BE2C (cell line): ENCODE measurements at places on chromosomes 1 and 21.

DNA sequence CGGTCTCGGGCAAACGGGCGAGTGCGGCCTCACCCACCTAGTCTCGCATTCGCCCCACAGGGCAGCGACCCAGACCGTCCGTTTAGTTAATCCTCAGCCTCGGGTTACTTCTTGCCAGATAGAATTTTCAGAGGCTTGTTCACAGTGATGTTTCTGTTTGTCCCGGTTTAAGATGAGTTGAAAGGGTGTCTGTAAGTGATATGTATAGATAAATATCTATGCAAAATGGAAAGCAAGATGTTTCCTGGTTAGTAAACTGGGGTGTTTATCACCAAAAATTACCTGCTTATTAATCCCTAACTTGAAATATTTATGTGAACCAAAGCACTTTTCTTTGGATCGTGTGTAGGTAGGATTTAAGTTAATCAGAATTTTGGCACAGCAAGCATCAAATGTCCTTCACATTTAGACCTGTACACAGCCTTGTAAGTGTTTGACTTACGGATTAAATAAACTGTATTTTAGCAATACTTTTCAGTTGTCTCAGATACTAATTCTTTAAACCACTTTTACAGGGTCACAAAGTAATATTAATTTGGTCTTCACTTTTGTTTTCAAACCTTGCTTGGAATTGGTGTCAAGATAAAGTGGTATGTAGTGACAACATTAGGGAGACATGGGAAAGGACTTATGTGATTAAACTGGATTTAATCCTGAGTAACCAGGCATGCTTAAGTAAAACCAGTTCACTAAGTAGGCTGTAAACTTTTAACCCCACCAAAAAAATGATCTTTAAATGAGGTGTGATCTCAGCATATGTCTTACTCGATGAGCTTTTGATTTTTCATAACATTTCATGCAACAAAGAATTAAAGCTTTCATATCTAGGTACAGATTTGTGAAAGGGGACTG is 914 bp downstream of the ZNF326 start:
- DNase-seq, result no peak

DNA sequence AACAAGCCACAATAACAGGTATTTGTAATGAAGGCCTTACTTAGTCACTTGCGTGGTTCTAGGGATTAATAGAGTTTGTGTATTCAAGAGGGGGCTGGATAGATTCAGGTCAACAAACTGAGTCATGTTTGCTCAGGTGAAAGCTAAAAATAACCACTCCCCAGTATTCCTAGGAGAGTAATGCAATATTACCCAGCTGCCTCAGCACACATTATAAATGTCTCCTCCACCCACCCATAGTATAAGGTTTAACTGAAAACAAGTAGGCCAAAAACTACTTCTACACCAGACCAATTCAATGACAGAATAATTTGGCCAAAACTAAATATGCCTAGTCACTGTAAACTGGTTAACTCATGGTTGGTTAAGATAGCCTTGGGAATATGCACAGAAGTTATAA is 34.4 kb downstream of the WLS start:
- DNase-seq, result no peak

DNA sequence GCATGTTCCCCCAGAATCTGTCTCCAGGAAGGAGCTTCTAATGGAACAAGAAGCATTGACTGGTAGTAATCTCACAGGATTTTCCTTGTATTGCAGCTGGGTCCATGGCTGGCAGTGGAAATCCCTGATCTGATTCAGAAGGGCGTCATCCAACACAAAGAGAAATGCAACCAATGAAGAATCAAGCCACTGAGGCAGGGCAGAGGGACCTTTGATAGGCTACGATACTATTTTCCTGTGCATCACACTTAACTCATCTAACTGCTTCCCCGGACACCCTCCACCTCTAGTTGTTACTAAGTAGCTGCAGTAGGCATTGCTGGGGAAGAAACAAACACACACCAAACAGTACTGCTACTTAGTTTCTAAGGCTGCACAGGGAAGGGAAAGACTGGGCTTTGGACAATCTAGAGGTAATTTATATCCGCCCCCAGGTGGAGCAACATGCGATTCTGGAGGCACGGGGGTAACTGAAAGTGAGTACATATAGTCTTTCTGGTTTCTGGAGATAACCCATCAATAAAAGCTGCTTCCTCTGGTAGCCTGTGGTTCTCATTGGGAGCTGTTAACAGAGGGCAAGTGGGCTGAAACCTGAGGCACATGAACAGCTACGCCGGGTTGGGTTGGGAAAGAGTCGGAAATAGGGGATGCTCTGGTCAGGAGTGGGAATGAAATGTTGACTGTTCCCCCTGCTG is 837 bp upstream of the USP21 start:
- no peak for DNase-seq

GRCh38 chr1:151165281-151165737 is 393 bp downstream of the LYSMD1 start:
- no peak for DNase-seq

- DNase-seq, result no peak
These were observed 5.0 kb upstream of the EEIG2 start for GRCh38 chr1:108554682-108555427.

DNA sequence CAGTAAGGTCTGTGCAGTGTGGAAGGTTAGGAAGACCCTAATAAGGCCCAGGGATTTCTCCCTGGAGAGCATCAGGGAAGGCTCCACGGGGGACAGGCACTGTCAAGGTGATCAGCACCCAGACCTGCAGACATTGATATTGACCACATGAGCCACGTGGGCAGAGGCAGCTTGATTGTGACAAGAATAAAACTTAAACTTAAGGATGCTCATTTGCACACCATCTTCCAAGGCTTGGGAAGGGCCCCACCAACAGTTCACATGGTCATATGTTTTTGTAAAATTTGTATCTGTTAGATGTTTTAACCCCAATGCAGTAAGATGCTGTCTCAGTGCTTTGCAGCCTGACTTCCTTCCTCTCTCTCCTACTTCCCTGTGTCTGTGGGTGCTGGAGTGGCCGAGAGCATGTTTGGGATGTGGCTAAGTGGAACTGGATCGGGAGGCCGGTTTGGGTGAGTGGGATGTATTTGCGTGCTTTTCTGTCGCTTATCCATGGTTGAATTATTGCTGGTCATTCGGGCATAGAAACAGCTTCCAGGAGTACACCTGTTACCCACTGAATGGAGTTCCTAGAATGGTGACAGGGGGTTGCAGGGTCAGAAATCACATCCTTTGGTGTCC is 49.8 kb upstream of the OLIG2 start:
- no peak for DNase-seq

GRCh38 chr1:45620588-45621500 is 3.0 kb downstream of the CCDC17 start:
- no peak for DNase-seq

- DNase-seq, result no peak
These were observed 12.8 kb downstream of the WDR3 start for GRCh38 chr1:117942293-117942692.
